Substantia nigra (tissue), 51 donors: ENCODE measurements at places on chromosomes 7 and 10.

DNA sequence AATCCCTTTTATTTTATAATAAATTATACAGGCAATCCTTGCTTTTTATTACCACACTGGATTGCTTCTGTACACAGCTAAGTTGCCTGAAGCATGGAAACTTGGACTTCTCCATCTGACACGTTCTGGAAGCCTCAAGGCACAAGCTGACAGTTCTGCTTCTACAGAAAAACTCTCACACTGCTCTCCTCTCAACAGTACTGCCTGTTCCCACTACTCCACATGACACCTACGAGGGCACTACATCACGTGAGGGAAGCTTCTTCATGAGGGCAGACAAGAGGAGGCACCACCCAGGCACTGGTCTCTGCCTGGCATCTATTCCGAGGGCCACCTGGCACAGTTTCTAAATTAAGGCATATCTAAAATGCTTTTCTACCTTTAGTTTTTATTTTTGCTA is 16.8 kb upstream of the FAM133B start:
- no peak for DNase-seq

- DNase-seq: no peak
Measured at GRCh38 chr7:18890134-18890533, 227.3 kb downstream of the TWIST1 start.

DNA sequence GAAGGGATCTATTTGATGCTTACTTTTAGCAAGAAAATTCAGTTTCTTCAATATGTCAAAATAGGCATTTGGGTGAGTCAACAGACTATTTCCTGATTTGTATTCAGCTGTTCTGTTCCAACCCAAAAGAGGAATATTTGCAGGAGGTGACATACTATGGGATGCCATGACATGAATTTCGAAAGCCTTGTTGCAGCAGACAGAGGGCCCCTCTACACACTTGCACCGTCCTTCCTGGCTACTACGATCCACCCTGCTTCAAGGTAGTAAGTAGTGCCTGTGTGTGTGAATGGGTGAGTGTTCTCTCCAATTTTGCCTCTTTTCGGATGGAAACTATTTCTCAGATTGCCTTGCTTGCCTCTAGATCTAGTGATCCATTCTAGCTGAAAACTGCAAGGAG is 413.0 kb upstream of the ADARB2 start:
- DNase-seq: no peak

GRCh38 chr10:107126512-107127065 is 37.9 kb downstream of the SORCS1 start:
- DNase-seq: no peak

DNA sequence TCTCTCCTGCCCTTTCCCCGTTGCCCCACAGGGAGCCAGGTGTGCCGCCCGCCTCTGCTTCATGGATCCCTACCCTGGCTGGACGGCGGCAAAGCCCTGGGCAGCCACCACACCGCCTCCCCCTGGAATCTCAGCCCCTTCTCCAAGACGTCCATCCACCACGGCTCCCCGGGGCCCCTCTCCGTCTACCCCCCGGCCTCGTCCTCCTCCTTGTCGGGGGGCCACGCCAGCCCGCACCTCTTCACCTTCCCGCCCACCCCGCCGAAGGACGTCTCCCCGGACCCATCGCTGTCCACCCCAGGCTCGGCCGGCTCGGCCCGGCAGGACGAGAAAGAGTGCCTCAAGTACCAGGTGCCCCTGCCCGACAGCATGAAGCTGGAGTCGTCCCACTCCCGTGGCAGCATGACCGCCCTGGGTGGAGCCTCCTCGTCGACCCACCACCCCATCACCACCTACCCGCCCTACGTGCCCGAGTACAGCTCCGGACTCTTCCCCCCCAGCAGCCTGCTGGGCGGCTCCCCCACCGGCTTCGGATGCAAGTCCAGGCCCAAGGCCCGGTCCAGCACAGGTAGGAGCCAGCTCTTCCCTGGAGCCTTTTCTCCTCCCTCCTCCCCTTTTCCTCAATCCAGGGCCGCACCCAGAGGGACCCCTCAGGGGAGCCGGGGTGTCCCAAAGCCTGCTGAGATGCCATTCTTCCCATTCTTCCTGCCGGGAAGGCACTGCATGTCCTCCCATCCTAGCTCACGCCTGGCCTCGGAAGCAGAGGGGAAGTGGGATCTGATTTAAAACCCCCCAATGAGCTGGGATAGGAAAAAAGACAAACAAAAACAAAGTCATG is 4.0 kb downstream of the GATA3 start:
- DNase-seq: no peak

DNA sequence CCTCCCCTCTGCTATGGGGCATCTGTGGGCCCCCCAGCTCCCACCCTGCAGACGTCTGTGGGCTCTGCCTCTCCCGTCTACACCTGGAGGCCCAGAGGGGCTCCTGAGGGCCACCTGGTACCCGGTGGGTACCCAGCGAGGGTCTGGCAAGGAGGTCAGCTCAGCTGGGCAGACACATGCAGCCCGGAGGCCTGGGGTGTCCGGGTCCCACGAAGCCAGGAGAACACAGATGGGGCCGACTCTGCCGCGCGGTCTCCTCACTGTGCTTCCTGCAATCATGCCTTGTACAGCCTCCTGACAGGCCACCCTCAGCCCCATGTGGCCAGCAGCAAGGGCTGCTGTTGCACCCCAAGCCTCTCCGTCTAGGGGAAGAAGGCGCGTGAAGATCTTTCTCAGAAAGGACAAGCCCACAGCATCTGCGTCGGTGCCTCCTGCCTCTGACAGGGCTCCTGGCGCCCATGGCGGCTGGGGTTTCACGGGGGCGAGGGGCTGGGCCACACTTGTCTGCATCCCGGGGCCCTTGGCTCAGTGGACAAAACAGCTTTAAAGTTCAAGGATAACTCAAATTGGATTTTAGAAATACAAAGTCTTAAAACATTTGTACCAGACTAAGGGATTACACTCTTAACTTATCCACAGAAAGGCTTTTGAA is 391.3 kb downstream of the DNAJB6 start:
- no peak for DNase-seq

- DNase-seq: no peak
Measured at GRCh38 chr7:80681272-80681885, 42.9 kb downstream of the CD36 start.

DNA sequence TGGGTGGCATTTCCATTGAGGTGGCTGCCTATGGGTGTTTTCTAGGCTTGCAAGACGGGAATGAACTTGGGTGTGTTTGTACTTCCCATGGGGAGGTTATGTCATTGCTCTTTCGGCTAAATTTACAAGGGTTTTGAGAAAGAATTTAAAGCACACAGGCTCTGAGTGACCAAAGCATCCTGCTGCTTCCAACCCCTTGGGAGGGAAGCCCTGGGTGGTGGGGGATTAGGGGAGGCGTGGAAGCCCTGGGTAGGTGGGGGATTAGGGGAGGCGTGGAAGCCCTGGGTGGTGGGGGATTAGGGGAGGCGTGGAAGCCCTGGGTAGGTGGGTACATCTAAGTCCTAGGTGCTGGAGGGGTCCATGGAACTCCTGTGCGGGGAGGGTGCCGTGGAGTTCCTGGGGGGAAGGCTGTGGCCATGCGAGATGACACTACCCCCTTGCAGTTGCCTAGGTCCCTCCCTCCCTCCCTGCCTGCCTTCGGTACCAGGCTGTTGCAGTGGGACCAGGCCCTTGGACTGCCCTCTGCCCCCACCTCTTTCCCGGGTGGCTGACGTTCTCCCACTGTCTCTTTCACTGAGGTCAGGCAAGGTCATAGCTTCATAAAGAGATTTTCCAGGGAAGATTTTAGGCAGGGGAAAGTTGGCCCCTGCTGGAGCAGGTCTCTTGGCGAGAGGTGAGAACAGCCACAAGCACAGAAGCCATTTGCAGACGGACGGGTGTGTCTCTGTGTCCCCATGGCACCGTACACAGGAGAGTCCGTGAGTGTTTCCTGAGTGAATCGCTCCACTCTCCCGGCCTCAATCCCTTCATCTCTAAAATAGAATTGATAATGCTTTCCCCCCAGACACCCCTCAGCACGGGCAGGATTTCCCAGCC is 19.5 kb downstream of the PRF1 start:
- no peak for DNase-seq

DNA sequence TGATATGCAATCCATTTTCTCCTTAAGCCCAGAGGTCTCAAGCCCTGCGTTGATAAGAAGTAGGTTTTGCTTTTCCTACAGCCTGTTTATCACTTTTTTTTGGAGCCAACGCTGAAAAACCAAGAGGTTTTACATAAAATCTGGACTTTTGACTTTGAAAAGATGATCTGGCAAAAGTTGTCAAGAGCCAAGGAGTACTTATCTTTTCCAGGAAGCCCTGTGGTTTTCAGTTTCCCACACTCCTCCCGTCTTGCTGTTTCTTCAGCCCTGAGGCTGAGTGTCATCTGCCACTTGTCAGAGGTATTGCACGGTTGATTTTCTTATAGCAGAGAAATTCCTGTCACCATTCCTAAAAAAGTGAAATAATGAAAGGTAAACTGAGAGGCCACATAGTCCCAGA is 108.7 kb downstream of the TYW1 start:
- DNase-seq: no peak

DNA sequence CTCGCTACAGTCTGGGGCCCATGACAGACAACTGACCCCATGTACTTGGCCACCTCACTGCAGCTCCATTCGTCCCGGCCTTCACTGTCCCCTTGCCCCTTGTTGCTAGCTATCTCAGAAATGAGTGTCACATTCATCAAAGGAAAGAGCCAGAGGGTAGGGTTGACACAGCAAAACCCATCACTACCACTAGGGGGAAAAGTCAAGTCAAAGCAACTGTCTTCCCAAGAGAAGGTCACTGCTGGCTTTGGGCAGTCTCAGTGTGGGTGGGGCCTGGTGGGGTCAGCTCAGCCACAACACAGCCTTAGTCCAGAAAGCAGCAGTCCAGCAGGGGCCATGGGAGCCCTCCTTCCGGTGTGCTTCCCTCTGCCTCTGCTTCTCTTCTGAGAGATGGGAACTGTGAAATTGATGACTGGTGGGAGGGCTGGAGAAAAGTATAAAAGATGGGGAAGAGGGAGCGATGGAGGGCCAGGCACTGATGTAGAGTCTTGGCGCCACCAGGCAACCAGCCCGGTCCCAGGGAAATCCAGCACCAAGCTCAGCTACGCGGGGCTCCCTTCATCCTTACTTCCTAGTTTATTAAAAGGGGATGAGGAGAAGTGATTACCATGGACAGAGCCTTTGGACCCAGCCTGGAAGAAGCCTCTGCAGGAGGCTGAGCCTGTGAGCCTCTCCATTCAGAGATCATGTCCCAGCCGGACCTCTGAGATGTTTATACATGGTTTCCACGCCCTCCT is 58.0 kb downstream of the PLXNA4 start:
- no peak for DNase-seq

- no peak for DNase-seq
Measured at GRCh38 chr7:125568799-125569198, 639.2 kb upstream of the POT1 start.

DNA sequence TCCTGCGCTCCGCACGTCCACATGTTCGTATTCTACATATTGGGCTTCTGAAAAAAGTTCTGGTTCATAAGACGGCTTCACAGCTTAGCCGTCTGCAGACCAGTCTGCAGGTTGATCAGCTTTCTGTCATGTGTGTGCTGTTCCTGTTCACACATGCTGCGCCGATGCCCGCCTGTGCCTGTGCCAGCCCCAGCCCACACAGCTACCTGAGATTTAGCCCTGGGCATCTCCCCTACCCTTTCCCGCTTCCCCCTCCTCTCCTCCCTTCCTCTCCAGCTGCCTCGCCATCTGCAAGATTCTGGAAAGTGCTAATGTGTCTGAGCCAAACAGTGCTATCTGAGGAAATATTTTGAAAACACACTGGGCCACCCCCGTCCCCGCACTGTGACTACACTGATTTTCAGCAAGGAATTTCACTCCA is 7.1 kb downstream of the CHST3 start:
- DNase-seq: no peak

GRCh38 chr10:97157578-97158095 is 28.1 kb downstream of the SLIT1 start:
- peak; percentile 38 for DNase-seq

- DNase-seq: peak; percentile 7
Measured at GRCh38 chr10:94545391-94546048, at the start of gene HELLS. Gene HELLS (plus strand): TSS chr10:94545788. CDS start chr10:94545922, 134 bp downstream.

DNA sequence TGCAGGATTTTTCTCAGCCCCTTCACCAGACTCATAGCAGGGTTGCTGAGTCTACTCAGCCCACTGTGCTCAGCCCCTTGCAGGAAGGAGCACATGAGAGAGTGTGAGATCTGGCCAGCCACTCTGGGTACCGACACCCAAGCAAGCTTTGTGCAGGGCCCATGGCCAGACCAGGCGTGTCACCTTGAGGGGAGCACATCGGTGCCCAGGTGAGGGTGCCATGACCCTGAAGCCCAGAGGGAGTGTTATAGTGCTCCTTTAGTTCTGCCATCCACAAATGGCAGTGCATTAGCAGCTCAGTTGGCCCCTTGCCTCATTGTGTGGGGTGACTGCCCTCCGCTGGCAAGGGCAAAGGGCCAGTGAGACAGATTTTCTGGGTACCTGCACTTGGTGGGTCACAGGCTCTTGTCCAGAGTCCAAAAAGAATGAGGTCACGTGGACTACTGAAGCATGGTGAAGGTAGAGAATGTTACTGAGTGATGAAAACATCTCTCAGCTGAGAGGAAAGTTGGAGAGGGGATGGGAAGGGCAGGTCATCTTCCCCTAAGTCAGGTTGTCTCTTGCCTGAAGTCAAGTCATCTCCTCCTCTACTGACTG is 181.8 kb downstream of the MACC1 start:
- DNase-seq: no peak

DNA sequence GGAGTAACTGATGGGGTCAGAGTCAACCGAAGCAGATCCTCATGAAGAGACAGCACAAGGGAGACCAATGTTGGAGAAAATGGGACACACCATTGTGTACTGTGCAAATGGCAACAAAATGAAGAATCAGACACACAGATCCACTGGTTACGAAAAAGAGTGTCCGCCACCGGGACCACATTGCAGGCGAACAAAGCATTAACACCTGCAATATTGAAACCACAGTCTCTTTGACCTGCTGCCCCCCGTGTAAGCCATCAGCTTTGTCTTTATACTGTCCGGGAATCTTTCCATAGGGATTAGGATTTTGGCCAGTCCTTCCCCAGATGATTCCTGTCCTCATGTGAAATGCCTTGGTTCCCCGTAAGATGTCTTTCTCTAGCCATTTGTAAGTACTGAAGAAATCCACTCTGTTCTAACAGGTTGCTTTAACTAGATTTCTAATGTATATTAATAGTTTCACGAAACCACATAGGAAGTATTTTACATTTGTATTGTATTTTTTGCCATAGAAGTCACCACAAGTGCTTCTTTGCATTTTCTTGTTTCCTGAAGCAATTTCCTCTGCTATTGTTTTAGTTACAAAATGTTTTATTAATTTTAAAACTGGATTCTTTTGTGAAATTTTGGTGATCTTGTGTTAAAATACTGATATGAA is 140.8 kb upstream of the NFE2L3 start:
- DNase-seq: no peak
